Fibroblast of skin of right quadriceps (primary cell): ENCODE measurements at places on chromosomes 12 and 14.

- no peak for DNase-seq
Measured at GRCh38 chr12:1920971-1921370, 2.5 kb upstream of the CACNA2D4 start.

- no peak for DNase-seq
Measured at GRCh38 chr12:10457760-10458159, 4.6 kb upstream of the KLRC1 start.

DNA sequence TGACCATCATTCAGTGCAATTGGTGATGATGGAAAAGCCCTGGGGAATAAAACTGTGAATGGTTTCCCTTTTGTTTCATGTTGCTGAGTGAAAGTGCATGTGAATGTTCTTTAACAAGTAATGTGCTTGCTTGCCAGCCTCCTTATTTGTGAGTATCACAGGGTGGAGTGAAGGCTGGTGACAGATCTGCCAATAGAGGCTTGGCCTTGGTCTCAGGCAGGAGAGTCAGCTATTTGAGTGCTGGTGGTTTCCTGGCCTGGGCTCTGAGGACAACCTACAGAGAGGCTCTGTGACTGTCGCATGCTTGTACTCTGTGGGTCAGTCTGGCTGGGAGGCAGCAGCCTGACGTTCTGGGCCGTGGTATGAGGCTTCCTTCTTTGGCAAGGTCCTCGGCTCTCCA, 20.7 kb downstream of the KRT85 start:
- DNase-seq = no peak

DNA sequence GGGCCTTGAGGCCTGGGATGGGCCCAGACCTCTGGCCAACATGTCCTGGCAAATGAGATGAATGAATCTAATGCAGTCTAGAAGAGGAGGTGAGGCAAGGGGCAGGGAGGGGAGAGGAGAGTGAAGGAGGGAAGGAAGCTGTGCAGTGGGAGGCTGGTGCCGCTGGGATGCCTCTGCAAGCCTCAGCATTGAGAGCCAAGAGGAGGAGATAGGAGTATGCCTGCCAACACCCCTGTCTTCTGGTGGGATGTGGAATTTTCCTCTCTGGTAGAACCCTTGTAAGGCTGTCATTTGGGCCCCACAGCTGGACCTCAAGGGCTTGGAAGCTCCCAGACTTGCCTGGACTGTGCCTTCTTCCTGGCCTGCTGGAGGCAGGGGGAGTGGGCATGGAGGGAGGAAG, 21.9 kb downstream of the KRT80 start:
- no peak for DNase-seq

DNA sequence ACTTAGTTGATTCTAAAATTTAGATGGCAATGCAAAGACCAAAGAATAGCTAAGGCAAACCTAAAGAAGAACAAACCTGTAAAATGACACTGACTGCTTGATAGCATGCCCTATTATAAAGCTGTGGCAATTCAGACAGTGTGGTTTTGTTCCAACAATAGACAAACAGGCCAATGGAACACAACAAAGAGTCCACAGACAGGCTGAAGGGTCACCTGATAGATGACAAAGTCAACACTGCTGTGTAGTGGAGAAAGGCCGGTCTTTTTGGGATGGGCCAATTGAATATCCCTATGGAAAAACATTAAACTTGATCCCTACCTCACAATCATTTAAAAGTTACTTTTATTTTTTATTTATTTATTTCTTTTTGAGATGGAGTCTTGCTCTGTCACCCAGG, 33.8 kb upstream of the SLC25A3 start:
- DNase-seq = no peak

- DNase-seq = no peak
Measured at GRCh38 chr14:51564460-51564859, 87.2 kb upstream of the FRMD6 start.

DNA sequence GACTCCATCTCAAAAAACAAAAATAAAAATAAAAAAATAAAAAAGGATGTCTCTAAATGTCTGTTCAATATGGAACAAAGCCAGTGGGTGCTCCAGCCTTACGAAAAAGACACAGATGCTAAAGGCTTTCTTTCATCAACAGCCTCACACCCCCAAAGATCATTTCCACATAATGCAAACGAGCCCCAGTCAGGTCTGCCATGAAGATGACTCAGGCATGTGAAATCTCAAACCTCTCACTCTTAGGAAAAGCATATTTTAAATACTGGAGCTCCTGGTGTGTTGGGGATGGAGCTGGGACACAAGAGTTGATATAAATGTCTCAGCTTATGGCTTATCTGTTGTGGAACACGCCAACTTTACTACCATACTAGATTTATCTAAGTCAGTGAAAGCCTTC, 49.9 kb upstream of the PLXNC1 start:
- peak; percentile 94 for DNase-seq

- DNase-seq = no peak
Measured at GRCh38 chr14:103806805-103807204, 40.6 kb downstream of the PPP1R13B start.

DNA sequence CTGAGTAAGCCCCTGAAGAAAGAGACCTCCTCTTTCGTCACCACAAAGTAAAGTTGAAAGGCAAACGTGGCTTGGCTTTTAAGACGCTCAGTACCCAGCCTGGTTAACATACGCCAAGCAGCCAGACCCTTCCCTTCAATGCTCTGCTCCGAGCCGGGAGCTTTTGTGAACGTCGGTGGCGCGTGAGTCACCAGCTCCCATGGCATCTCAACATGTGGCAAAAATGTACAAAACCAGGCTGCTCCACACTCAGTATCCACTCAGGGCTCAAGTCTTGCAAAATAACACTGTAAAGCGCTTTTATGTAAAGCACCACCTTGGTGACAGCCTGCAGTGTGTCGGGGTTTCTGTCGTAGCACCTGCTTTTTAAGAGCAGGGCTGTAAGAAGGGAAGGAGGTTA, 89.0 kb downstream of the SETD3 start:
- peak; percentile 77 for DNase-seq

GRCh38 chr14:63912286-63912685, 59.5 kb downstream of the SYNE2 start:
- no peak for DNase-seq

- peak; percentile 79 for DNase-seq
Measured at GRCh38 chr14:22872033-22872832, 693 bp downstream of the LRP10 start.

DNA sequence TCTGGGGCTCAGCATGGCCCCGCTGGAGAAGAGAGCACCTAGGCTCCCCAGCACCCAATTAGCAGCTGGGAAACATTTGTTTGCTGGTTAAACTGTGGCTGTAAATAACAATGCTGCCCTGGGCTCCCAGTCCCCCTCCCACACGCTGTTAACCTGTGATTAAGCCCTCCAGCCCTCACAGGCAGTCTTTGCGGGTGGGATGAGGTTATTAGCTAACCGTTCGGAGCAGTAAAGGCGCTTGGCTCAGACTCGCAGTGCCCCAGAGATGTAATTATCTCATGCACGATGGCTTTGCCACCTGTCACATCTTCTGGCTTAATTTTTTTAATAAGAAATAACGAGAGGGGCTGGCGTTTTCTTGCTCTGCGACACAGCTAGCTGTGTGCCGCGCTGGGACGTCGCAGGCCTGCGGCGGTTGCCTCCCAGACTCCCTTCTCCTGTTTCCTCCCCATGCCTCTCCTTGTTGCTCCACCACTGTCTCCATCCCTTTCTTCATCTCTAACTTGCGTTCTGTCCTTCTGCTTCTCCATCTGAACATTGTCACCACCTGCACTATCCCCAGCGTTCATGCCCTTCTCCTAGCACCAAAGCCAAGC, 239.2 kb upstream of the FKBP4 start:
- no peak for DNase-seq

DNA sequence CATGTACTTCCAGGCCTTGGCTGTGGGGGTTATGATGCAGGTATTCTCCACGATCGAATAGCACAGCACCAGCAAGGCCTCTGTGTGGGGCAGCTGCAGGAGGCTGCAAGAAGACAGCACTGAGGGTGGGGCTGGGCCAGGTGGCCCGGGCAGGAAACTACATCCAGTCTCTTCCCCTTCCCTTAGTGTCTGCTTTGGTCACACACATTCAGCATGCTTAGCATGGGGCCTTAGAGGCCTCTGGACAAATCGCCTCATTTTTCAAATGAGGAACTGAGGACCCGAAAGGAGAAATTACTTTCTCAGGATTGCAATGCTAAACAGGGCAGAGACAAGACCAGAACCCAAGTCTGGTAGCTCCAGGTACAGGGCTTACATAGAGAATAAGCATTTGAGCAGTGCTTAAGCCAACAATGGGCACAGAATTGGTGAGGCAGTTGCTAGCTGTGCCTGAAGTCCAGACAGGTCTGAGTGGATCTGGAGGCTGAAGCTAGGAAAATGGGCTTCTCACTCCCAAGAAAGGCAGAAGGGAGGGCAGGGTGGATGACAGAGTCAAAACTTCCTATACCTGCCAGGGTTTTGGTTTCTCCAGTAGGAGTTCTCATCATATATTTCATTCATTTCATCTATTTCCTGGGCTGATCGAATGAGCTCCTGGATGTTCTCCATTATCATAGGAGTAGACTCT, 3.5 kb downstream of the ACRBP start:
- DNase-seq = no peak

DNA sequence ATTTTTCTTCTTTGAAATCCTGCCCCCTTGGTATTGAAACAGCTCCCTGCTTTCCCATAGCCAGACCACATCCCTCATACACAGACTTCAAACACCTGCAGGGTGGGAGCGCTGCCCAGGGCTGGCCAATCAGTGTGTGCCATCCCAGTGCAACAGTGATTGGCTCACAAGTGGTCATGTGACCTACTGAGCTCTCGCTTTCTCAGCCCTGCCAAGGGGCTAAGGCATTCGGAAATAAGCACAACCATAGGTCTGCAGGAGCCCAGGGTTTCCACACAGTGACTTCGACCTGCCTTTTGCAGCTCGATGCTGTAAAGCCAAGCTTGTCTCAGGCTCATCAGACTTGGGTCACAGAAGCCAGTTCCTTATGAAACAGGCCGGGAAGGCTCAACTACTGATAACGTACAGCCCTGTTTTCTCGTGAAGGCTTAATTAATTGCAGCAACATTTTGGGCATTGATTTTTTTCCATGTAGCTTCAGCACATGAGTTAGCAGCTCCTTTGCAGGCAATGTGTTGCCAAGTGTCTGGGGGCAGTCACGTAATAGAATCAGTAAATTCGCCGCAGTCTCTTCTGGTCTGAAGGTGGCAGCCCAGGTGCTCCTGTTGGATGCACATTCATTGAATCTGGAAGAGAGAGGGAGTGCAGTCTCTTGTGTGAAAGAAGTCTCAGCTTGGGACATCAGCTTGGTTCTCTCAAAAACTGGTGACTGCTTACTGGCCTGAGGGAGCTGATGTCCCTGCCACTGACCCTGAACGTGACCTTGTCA, 1091.8 kb downstream of the AACS start:
- DNase-seq = no peak

- no peak for DNase-seq
Measured at GRCh38 chr12:52805000-52805399, 8.9 kb downstream of the KRT4 start.

DNA sequence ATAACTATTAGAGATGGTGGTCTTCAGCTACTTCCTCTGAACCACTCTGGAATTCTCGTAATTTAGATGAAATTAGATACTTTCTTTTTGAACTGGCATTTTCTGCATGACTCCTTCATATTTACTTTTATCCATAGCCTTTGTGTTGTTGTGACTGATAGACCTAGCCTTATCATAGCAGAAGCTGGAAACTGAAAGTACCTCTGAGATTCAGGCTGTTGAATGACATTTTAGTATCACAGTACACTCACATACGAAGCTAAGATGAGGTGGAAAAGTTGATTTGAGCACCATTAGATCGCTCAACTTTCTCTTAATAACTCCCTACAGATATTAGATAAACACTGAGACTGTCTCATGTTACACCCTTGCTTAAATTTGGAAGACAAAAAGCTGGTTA, 525.1 kb upstream of the FBXO33 start:
- DNase-seq = no peak

GRCh38 chr12:59594943-59595500, 807 bp upstream of the SLC16A7 start:
- DNase-seq = no peak

DNA sequence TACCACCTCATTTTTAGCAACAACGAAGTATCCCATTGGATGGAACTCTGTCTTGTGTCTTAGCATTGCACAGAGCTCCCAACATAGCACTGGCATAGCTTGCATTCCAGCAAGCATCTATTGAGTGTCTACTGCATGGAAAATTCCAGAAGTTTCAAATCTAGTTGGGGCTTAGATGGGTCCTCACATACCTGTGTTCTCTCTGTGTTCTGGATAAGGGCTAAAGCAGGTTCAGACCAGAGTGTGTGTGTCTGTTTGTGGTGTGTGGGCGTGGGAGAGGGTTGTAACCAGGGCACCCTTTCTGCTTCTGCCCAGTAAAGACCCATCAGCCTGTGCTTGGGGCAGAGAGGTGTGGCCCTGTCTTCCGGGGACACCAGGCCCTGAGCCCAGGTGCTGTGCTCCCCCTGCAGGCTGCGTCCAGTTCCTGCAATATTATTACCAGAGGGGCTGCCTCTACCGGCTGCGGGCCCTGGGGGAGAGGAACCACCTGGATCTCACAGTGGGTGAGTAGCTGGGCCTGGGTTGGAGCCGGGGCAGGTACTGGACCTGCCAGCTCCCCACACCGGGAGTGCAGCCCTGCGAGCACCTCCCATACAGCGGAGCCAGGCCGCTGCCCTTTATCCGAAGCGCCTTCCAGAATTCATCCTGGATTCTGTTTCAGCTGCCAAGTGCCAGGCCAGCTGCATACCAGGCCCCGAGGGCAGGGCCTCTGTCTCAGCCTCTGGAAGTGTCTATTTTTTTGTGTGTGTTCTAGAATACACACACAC, 20.3 kb downstream of the RHOF start:
- peak; percentile 45 for DNase-seq

DNA sequence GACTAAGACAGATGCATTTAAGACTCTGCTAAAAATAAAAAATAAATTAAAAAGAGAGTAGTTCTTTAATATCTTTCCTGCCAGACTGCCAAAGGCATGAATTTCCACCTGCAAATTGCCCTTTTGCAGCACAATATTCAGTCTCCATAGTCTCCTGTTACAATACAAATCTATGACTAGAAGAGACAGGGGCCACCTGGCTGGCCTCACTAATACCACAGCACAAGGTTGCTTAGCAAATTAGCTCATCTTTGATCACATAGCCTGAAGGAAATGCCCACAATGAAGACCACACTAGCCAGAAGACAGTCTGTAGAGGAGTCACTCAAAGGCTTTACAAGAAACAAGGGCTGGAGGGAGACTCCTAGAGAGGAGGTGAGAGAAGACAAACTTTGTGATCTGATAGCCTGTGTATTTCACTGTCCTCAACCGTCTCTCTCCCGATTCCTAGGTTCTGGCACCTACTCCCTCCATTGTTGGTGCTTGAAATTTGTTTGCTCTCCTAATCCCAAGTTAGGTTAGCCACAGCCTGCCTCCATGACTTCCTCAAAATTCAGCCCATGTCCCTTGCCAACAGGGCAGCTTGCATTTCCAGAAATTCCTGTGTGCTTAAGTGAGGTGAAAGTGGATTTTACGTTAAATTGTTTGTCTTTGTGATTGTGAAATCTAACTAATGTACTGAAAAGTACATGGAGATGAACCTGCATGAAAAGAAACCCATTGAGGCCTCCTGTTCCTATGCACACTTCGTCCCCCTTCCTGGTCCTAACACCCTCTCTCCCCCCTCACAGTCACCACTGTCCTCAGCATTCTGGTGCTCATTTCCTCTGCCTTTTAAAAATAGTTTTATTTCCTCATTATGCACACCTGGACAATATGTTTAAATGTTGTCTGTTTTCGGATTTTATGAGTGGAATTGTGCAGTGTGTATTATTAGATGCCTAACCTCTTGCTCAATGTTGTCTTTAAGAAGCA, 88.7 kb upstream of the PLXNC1 start:
- DNase-seq = no peak
